Activated T-cell treated with anti-CD3 and anti-CD28 coated beads, Interleukin-2, amount 50 U/mL, for 1 hour (primary cell): ENCODE measurements at places on chromosomes 6 and 20.

GRCh38 chr20:22833851-22834250 is 201.3 kb upstream of the SSTR4 start:
- no peak for DNase-seq

DNA sequence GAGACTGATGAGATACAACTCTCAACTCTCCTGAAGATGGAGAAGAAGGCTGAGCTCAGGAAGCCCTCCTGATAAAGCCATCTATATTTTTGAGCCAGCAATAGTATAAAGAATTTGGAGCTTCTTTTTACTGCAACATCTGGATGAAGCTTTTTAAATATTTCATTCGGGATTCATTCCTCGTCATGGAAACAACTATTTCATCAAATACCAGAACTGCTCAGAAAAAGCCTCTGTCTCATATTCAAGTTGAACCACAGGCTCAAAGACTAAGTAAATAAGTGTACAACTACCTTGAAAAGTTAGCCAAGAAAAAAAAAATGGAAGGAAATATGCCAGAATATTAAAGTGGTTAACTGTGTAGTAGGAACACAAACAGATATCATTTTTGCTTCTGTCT is 37.8 kb downstream of the PTPRT start:
- DNase-seq: no peak

DNA sequence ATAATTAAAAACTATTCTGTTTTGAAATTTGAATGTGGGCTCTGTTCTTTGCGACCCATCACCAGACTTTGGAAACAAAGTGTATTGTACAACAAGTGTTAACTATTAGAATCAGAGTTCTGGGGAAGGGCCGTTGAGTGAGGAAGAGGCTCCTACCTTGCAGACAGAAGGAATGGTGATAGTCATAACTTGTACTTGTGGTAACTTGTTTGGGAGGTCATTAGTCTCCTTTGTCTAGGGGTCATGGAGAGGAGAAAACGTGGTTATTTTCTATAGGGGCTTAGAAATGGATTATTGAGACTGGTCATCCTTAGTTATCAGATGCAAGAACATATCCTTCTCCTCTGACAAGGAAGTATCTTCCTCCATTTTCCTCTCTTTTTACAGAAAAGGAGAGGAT is 174.8 kb downstream of the BMP2 start:
- no peak for DNase-seq

- no peak for DNase-seq
These were observed 33.2 kb downstream of the VEGFA start for GRCh38 chr6:43803055-43803782.

DNA sequence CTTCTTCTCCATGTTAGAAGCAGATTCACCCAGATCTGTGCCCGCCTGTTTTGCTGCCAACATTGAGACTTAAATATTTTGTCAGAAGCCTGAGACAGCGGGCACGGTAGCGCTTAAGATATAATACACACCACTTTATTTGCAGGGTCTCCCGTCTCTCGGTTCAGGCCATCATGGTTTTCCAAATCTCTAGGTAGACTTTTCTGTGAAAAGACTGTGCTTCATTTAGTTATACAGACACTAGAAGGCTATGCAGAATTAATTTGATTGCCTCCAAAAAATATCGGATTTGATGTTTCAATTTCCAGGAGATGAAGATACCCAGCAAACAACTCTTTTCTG is 598 bp downstream of the TBP start:
- DNase-seq: no peak

GRCh38 chr6:128519132-128519930 is 1.1 kb downstream of the PTPRK start:
- peak; percentile 53 for DNase-seq

DNA sequence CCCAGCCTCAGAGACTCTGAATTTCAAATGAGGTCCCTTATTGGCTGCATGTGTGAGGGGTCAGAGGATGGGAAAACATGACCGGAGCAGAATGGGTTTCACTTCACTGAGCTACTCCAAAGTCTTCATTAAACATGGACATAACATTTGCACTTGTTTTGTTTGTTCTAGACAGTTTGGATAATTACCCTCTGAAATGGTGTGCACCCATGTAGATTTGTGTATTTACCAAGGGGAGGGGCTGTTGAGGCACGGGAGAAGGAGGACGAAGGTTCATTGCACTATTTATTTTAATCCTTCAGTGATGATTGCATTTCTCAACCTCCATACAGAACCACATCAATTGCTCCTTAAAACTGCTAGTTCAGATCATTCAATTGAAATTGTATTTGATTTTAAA is 364.2 kb downstream of the TFAP2B start:
- DNase-seq: no peak
